ENCODE measurements at places on chromosomes 4 and X. TPM values are rescaled to one million over a fixed set of nuclear protein-coding genes. Genes with fewer than 3 reads are reported as not detected.

Gene HS6ST2
- total RNA-seq = 18.5 TPM

DNA sequence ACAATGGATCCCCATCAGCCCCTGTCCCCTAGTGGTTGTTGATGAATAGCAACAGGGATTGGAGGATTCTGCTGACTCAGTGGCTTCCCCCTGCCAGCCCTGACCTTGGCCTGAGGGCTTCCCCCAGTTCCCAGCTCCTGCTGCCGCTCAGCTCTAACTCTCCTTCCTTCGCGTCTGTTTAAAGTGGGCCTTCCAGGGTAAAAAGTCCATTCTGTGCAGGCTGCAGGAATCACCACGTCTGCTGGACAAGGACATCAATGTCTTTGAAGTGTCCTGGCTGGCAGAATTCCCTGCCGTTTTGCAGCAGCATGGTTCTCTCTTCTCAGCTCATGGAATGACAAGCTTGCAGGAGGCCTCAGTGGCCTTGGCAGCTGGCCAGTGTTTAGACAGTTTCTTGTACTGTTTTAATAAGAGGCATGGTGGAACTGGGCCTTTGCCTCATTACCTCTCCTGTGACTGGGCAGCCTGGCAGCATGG lies 152.5 kb upstream of the STX18 start:
- peak; percentile 38 for ATAC-seq

DNA sequence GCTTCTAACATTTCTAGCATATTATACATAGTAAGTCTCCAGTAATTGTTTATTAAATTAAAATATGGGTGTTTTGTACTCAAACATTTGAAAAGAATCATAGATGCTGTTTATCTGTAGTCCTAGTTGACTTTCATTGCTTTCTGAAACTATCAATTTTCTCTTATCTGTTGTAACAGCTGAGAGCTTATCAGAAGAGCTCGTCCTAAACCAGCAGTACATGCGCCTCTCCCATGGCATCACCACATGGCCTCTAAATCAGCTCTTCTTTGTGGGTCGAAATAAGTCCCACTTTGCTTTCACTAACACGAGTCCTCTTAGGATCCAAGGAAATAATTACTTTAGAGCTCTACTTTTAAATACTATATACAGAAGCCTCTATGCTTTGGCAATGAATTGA lies 55.1 kb downstream of the PPP3CA start:
- no peak for ATAC-seq

DNA sequence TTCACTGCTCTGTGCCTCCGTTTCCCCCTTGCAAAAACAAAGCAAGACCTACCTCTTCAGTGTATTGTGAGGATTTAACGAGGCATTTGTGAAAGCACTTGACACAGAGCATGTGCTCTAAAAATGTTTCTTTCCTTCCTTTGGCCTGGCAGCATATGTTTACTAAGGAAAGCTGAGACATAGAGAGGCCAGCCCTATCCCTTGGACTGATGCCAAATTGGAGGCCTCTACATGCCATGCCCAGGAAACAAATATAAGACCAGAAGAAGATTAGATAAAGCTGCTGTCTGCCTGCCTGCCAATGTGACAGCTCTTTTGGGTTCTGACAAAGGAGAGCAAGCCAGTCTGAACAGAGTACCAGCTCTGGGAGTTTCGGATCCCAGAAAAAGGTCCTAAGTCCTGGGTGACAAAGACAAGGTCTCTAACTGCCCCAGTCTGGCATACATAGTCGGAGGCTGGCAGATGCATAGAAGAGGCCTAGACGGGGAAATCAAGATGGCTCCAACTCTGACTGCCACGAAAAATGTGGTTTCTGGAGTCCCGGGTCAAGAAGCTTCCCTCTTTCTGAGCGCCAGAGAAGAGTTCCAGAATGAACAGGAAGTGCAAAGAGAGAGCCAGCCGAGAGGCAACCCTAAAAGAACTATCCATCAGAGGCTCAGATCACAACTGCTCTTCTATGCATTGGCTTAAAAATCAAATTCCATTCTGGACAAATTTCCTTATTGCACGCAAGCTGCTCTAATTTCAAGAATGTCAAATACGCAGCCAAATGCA lies 25.8 kb downstream of the OTUD6A start:
- ATAC-seq = peak; percentile 43

Gene CT83
- not detected for total RNA-seq

Gene ADH7
- total RNA-seq = not detected

DNA sequence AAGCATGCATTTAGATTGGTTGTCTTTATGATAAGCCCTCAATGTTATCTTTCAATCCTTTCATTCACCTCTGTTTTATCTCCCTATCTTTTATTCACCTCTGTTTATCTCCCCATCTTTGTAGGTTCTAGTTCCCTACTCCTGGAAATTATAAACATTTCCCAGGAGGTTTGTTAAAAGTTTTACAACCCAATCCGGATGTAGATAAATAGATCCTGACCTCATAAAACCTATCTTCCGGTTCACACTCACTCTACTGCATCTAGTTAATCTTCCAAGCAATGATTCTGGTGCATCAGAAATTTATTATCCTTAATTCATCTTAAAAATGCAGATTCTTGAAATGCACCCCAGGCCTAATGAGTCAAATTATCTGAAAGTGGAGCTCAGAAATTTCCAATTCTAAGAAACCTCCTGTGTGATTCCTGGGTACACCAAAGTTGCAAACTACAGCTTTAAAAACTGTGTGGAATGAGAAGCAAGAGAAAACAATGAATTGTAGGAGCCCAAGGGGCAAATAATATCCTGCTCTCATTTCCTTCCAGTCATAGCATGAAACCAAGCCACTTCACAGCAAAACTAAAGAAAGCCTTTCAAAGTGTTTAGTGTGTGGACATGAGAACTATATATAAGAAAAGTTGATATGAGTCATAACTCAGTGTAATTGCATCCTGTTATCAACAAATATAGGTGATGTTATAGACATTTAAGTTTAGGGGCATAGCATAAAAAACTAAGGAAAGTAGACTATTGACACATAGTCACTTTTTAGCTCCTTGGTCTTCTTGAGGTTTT lies 51.1 kb upstream of the UGT8 start:
- no peak for ATAC-seq

Gene TSPAN7
- 19.8 TPM for total RNA-seq

DNA sequence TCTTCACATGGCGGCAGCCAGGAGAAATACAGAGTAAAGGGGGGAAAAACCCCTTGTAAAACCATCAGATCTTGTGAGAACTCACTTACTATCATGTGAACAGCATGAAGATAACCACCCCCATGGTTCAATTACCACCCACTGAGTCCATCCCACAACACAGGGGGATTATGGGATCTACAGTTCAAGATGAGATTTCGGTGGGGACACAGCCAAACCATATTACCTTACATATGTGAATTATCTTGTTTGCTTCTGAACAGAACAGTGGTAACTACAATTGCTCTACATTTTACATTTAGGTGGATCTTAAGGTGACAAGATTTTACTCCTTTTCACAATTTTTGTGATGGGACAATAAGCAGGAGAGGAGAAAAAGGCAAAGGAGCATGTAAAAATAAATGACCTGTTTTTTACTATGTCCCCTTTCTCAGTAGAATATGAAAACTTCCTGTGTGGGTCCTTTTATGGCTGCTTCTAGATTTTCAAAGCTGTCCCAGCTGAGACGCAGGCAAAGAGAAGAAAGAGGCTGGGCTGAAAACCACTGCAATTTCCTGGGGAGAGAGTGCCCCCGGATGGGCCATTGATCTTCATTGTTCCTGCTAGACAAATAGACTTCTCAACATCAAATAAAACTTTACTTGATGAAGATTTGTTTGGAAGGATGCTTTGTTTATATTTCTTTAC lies 45.9 kb upstream of the PGM2 start:
- ATAC-seq = no peak

- peak; percentile 6 for ATAC-seq
These were observed 593 bp downstream of the ELF4 start for GRCh38 chrX:130109429-130110378.

All from motor neuron (in vitro differentiated cells).